ENCODE measurements at places on chromosomes 12 and 14. TPM values are rescaled to one million over a fixed set of nuclear protein-coding genes. Genes with fewer than 3 reads are reported as not detected.

Gene HOXC11
- 0.58 TPM for total RNA-seq

Gene ITGA7
- total RNA-seq, result 33.3 TPM

Gene ZFHX2
- 3.8 TPM for total RNA-seq

Gene CEBPE
- 2.2 TPM for total RNA-seq

Gene LHX5
- total RNA-seq, result 0.38 TPM

Gene RERGL
- total RNA-seq, result not detected

Gene BATF
- not detected for total RNA-seq

Gene KLRK1
- total RNA-seq, result 0.57 TPM

Gene NPFF
- 2.3 TPM for total RNA-seq

Gene FAM186B
- total RNA-seq, result 1.8 TPM

Gene SIRT4
- 3.3 TPM for total RNA-seq

Gene CCDC63
- not detected for total RNA-seq

Gene IQSEC3
- total RNA-seq, result 3.8 TPM

Gene CATSPERB
- 0.62 TPM for total RNA-seq

Gene SLC5A8
- total RNA-seq, result 0.05 TPM

Gene MMP17
- total RNA-seq, result 10.7 TPM

Data from motor neuron (in vitro differentiated cells).